ENCODE measurements at places on chromosomes 12 and 14.

DNA sequence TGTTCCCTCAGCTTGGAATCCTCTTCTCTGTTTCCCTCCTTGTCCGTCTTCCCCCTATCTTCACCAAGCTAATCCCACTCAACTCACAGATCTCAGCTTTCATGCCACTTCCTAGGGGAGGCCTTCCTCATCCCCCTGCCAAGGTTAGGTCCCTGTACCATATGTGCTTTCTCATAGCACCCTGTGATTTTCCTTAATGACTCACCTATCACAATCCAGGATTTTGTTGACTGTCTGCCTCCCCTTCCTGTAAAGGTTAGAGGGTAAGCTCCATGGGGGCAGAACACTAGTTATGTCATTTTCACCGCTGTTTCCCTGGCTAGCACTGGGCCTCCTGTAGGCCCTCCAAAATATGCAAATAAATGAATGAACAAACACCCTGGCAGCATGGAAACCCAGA lies 57.6 kb downstream of the CRADD start:
- no peak for DNase-seq

- no peak for DNase-seq
Measured at GRCh38 chr12:32478858-32479725, 79.7 kb downstream of the FGD4 start.

DNA sequence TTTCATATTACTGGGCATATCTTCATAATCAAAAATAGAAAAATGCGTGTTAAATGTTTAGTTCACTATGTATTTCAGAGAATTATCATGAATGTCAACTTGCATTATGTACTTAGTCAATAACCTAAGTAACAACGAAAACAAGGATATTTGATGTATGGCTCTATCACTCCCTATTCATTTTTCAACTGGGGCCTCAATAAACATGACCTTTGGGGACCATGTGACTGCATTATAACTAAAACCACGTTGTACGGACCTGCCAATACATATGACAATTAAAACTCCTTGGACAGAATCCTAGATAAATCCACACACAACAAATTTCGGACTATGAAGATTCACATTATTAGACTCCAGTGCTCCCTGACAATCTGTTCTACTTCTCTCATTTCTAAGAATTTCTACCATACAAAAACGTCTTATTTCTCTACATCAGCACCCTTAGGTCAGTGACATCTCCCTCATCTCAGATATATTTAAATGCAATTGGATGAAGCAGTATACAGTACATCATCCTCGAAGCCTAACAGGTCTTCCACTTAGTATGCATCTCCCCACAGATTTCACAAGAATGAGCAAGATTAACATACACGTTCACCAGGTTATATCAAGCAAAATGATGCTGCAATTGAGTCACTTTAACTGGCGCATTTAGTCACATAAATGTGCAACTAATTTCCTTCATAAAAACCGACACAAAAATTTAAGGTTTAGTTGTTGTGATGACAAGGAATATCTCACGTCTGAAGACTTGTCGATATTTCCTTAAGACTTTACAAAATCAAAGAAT lies 1.5 kb downstream of the UBE2N start:
- no peak for DNase-seq

DNA sequence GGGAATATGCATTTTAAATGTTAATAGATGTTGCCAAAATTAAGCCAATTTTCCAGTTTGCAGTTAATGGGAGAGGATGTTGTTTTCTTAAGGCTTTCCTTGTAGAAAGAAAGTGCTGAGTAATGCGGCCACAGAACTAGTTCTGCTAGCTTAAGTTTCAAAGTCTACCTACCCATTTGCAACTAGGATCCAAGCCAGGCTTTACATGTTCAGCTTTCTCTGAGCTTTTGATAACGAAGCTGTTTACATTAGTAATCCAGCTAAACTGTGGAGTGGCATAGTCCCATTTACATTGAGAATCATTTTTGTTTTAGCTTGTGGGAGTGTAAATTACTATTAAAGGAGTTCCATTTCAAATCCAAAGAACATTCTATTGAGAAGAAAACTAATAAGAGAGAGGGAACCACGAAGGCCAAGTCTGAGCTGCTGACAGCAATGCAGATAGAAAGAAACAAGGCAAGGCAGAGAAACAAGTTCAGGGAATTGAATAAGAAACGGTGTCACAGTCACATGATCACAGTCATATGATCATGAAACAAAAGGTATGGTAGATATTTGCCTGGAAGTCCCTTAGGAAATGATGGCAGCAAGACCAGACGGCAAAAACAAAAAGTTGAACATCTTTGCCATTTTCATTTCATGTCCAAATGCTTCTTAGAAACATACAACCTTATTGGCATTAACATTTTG lies 274.9 kb downstream of the PAWR start:
- DNase-seq, result peak; percentile 52

DNA sequence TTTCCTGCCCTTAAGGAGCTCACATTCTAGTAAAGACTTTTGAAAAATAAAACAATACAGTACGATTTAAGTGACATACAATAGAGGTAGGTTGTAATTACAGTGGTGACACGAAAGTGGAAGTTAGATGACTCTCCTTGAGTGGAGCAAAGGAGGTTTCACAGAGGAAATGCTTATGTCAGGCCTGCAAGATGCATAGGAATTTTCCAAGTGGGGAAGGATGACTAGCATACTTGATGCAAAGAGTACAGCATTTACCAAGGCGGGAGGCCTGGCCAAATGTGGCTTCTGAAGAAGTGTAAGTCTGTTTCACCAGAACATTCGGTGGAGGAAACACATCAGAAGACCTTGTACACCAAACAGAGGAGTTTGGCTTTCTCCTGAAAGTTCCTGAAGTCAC lies 55.2 kb downstream of the ERO1A start:
- DNase-seq, result no peak

GRCh38 chr12:4275870-4276301 lies 2.3 kb downstream of the CCND2 start:
- DNase-seq, result no peak

DNA sequence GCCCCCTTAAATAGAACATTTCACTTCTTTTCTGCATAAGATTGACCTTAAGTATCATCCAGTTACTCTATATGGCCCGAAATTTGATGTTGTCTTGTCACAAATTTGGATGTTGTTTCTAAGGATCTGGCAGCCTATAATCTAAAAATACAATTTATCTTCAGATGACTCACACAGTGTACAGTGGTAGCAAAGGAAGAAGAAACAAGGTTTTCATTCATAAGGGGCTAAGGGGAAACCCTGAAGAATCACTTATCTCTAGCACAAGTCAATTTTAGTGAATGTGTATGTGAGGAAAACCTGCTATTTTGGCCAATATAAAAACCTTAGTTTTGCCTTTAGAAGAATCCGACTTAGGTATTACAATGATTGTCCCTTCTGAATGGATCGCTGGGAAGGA lies 606.3 kb upstream of the LRFN5 start:
- no peak for DNase-seq

GRCh38 chr12:124756166-124756565 lies 107.5 kb downstream of the SCARB1 start:
- no peak for DNase-seq

GRCh38 chr12:50062728-50063460 lies 5.5 kb downstream of the ASIC1 start:
- DNase-seq, result no peak

GRCh38 chr12:107277855-107278254 lies 184.5 kb upstream of the CRY1 start:
- DNase-seq, result peak; percentile 79

All from fibroblast of the aortic adventitia (primary cell).